ENCODE measurements at places on chromosomes 16 and 17.

DNA sequence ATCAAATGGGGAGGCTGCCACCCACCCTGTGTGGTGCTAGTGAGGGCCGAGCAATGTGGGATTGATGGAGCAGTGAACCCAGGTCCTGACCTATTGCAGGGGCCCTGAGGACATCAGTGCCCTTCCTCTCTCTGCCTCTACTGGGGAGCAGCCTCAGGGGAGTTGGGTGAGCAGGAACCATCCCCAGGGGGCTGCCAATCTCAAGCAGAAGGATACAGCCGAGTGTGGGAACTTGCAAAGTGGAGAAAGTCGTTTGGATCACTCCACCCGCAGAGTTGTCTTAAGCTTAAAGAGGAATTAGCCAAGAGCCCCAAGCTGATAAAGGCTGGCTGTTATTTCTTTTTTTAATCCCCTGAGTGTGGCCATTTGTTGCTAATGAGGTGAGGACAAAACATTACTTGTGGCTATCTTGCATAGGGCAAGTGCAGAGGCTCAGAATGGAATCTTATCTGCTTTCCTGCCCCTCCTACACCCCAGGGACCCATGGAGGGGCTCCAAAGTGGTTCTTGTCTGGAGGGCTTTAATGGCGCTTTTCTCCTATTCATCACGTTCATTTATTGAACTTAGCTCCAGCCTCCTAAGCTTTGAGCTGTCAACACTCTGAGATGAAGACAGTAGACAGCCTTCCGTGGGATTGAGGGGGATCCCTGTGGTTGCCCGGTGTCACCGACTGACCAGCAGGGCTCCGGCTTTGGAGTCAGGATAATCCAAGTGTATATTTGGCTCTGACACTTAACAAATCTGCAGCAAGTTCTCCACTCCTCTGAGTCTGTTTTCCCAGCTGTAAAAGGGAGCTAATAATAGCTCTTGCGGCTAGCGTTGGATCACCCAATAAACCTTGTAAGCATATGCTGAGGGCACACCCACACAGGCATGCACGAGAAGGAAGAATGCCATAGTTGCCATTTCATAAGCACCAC lies 45.1 kb downstream of the MYH11 start:
- DNase-seq, result no peak

- DNase-seq, result no peak
Observed at GRCh38 chr17:63589646-63590045, 11.0 kb upstream of the TACO1 start.

- no peak for DNase-seq
Observed at GRCh38 chr17:81879121-81879520, 8.0 kb upstream of the ARHGDIA start.

GRCh38 chr17:37614823-37615222 lies 5.6 kb upstream of the SYNRG start:
- DNase-seq, result no peak

- no peak for DNase-seq
Observed at GRCh38 chr16:9232102-9232770, 140.8 kb downstream of the HAPSTR1 start.

DNA sequence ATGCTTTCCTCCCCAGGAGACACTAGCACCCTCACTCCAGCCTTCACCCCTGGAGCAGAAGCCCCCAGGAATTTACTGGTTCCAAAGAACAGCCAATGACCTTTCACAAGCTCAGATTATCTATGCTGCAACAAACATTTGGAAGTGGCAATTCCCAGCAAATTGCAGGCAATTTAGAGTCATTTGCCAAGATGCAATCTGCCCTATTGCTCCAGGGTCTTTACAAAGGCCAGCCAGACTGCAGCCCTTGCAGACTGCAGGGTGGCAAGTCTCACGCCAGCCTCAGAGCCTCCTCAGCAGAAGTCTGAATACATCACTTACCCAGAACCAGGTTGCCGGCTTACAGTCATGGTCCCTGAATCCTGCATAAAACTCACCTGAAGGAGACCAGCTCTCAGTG lies 21.8 kb downstream of the AXIN1 start:
- DNase-seq, result no peak

- no peak for DNase-seq
Observed at GRCh38 chr16:83312718-83313245, 495.0 kb upstream of the HSBP1 start.

DNA sequence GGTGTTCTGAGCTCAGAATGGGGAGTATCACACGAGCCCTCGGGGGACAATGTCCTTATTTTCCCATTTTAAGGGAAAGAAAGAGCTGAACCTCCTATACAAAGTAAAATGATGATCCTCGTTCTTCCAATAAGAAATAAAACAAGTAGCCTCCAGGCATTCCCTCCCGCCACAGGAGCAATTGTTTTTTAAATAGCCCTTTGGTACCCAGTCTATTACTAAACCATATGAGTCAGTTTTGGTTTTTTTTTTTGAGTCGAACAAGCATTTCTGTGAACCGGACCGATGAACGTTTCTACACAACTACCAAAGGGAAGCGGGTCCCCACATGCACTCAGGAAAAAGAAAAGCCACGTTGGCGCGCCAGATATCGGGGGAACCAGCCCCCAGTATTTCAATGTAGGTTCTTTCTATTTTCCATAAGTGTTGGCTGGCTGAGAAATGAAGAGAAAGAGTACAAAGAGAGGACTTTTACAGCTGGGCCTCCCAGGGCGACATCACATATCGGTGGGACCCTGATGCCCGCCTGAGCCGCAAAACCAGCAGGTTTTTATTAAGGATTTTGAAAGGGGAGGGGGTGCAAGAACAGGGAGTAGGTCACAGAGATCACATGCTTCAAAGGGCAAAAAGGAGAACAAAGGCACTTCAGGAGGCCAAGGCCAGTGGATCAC lies 3.8 kb upstream of the DCXR start:
- no peak for DNase-seq

DNA sequence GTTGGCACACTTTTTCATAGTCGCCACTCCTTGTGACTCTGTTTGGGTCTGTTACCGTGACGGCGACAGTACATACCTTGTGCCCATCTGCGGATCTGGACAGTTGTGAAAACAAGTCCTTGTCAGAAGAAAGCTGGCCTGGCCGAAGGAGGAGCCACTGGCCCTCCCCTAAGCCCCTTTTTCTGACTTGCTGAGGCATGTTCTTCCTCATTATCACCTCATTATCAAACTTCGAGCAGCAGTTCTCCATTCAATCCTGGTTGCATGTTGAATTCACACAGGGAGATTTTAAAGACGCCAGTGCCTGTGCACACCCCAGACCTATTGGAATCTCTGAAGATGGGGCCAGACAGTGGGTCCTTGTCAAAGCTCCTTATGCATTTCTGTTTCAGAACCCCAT lies 61.1 kb downstream of the CYLD start:
- no peak for DNase-seq

DNA sequence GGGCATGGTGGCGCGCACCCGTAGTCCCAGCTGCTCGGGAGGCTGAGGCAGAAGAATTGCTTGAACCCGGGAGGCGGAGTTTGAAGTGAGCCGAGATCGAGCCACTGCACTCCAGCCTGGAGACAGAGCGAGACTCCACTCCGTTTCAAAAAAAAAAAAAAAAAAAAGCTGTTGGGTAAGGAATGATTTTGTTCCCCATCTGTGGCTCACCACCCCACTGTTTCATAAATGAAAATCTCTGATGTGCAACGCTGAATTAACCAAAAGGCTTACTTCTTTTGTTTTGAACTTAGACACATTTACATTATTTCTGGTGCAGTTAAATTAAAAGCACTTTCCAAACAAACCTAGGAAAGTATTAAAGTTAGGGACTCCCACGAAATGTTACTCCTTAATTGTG lies 1.2 kb upstream of the METTL9 start:
- no peak for DNase-seq

DNA sequence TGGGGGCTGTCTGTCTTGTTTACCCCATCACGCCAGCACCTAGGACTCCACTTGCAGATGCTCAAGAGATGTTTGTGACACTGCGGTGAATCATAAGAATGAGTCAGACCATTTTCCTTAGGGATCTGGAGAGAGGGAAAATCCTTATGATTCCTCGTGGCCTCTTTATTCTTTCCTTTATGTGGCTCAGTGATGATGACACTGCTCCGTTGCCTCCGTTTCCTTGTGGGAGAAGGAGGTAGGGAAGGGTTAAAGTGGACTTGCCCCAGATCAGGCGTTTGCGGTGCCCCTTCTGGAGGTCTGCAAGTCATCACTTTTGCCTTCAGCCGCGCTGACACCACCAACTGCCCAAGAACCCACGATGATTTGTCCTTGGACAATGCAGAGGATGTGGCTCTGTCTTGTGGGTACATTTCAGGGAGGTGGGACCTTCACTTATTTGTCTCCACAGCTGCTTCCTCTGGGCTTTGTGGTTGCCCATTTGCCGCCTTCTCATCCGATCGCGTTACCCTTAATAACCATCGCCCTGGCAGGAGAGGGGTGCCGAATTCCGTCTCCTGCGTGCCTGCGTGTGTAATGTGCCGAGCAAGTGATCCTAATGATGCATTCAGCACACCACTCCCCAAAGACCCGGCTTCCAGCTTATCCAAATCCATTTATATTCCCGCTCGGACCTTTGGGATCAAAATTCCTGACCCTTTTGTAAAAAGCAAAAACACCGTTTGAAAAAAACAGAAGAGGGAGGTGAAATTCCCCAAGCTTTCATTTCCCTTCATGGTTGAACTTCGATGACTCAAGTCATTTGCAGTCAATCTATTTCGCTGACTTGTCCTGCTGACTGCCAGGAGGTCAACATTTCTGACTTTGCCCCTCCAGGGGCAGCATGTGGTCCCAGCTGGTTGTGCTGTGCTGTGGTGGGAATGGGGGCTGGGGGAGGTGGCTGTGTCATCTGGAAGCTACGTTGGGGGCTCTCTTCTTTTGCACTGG lies 87.2 kb upstream of the IRX3 start:
- no peak for DNase-seq

- no peak for DNase-seq
Observed at GRCh38 chr17:2107506-2107905, 52.6 kb downstream of the HIC1 start.

- no peak for DNase-seq
Observed at GRCh38 chr16:12097523-12098428, 121.2 kb downstream of the SNX29 start.

DNA sequence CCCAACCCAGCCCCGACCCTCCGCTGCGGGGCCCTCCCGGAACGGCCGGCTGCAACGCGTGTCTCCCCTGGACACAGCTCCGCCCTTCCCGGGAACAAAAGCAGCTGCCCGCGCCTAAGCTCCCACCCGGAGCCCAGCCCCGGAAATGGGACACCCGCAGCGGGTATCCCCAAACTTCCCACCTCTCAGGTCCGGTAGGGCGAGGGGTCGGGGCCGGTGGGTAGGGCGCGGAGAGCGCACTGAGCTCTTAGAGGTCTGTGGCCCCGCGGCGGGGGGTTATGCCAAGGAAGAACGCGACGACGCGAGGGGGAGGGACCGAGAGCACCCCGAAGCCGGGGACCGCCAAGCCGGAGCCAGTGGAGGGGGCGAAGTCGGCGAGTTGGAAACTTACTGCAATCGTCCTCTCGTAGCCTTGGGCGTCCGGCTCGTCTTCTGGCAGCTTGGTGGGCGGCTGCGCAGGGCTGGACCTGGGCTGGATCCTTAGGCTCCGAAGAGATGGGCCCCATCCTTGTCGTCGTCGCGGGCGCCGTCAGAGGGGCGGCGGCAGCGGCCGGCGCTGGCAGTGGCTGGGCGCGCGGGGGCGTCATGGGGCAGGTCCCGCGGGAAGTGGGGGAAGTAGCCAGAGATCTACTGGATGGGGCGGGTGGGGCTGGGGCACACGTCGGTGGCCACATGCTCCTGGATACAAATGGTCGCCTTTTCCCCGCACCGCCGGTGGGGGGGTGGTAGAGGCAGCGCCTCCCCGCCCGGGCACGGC lies 6.9 kb downstream of the USP6 start:
- DNase-seq, result no peak

- DNase-seq, result peak; percentile 90
Observed at GRCh38 chr17:43591779-43592562, 45.8 kb upstream of the ETV4 start.

- DNase-seq, result no peak
Observed at GRCh38 chr17:2054262-2054511, 716 bp upstream of the HIC1 start.

- DNase-seq, result no peak
Observed at GRCh38 chr16:24165273-24165672, 90.9 kb upstream of the CACNG3 start.

- no peak for DNase-seq
Observed at GRCh38 chr16:6918646-6919045, 414.0 kb upstream of the RBFOX1 start.

DNA sequence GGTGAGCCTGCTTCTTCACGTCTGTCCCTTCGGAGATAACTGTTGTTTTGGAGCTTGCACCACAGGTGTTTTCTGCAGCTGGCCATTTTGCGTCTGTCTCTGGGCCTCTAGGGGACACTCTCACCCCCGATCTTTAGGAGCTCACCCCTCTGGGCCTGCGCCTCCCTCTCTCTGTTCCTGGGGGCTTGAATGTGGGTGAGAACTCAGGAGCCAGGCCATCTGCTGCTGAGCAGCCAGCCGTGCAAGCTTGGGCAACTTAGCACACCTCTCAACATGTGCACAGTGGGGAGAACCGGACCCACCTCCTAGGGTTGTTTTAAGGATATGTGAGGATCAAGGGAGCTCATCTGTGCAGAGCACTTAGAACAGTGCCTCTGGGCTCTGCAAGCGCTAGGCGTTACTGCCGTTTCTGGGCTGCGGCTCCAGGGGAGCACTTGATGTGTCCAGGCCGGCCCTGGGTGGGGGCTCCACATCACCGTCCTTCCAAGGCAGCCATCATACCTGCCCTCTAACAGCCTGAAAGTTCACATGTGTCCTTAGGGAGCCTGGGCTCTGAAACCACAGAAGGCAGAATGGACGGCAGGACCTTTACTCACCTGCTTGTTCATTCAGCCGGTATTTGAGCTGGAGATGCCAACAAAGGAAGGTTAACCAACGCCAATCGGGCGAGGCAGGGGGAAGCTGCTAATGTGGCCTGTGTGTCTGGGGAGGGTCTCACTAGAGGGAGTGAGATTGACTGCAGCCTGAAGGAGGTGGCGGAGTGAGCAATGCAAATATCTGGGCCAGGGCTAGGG lies 66.3 kb downstream of the MRC2 start:
- no peak for DNase-seq

DNA sequence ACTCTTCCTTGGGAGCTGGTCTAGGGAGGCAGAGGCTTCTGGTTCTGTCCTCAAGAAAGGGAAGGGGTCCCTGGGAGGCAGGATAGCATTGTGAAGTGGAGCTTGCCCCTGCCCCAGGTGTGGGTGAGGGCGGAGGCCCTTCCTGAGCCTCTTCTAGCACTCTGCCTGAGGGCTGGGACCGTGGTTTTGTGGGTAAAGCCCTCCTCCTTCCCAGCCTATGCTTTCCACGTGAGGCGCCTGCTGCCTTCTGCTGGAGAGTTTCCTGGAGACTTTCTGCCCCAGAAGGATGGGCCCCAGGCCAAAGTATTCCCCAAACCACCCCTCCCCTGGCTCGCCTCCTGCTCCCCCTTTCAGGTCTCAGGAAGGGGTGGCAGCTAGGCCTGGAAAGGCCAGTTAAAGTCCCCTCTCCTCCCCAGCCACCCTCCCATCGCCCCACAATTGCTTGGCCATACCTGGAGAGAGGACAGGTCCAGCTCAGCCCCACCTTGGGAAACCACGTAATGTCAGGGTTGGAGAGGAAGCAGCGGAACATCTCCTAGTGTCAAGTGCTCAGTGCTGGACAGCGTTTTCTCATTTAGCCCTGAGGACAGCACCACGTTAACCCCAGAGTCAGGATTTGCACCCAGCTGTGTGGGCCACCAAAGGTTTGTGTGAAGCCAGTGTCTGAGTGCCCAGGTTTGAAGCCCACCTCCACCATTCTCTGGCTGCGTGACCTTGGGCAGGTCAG lies 5.6 kb downstream of the SBK1 start:
- no peak for DNase-seq

Data from pulmonary artery endothelial cell (primary cell).